ENCODE measurements at places on chromosomes 13 and 19.

DNA sequence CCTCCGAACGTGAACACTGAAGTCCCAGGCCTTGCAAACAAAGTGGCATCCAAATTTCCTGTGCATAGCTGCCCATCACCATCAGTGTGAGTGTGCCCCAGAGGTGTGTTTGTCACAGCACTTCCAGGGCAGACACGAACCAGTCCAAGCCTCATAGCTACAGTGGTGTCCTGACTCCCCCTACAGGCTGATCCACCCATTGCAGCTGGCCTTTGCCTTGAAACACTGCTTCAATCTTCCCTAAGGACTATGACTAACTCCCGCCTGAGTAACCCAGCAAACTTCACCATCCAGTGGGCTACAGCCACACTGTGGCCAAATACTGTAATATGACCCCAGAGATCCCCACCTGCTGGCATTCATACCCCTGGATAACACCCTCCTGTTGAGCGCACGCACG, 3.9 kb downstream of the ZNF266 start:
- DNase-seq = peak; percentile 23

GRCh38 chr13:50152655-50153309, 137.5 kb downstream of the KCNRG start:
- peak; percentile 71 for DNase-seq

DNA sequence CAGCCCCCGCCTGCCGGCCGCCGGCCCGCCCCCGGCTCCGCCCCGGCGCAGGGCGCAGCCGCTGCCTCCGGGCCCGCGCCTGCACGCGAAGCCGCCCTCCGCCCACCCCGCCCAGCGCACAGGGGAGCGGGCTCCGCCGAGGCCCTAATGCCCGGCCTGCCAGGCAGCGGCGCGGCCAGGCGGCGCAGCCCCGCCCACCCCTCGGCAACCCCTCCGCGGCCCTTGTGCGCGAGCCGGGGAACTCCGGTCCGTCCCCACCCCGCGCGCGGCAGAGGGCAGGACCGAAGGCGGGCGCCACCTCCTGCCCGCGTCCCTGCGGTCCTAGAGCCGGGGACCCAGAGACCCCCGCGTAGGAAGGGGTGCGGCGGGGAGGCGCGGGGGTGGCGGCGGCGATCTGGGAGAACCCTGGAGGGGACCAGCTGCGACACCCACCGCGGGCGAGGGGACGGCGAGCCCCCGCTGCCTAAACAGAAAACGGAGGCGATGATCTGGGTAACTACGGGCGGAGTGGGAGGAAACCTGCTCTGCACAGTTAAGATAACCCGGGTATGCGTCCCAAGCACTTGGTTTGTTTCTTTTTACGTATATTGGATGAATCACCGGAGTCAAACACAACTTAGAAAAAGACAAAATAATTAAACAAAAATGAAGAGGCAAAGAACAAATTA, 350 bp upstream of the USP12 start:
- peak; percentile 90 for DNase-seq

GRCh38 chr13:32225481-32225931, 89.7 kb downstream of the ZAR1L start:
- DNase-seq = no peak

DNA sequence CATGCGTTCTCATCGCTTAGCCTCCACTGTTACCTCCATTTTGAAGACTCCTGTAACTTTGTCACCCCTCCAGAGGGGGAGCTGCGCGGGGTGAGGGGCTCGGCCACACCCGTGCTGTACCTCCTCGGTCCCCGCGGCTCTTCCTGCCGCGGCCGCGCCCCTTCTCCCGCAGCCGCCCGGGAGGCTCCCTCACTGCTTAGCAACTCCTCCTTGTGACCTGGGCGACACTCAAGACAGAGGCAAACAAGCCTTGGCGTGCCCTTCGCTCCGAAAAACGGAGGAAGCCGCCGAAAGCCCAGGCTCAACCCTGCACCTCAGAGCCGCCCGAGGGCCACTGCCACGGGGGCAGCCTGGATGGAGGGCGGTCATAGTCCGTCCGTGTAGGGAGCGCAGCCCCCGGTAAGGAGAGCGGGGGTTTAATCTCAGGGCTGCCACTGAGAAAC, 494.3 kb downstream of the FOXO1 start:
- no peak for DNase-seq

- DNase-seq = no peak
These were observed 19.4 kb downstream of the ZNF175 start for GRCh38 chr19:51590441-51590840.

DNA sequence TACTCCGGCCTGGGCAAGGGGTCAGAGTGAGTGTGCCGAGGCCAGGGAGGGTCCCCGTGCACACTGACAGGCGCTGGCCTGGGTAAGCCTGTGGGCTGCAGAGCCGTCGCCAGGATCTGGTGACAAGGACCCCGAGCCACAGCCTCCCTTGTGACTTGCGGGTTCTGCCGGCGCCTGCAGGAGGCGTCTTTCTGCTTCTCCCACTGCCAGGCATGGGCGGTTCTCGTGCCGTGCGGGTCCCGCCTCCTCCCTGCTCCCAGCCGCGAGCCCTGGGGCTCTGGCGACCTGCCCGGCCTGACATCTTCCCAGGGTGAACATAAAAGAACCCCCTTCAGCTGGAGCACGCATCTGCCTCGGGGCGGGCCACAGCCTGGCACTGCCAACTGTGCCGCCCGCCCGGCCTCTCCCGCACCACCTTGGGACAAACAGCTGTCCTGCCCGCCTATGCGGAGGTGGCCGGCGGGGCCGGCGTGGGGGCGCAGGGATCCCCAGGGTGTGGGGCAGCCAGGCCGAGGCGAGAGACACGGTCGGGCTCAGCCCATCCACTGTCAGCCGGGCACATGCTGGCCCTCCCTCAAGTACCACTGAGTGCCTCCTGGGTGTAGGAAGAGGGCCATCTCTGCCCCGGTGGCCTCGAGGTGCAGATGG, 1.5 kb upstream of the HCN2 start:
- peak; percentile 86 for DNase-seq

DNA sequence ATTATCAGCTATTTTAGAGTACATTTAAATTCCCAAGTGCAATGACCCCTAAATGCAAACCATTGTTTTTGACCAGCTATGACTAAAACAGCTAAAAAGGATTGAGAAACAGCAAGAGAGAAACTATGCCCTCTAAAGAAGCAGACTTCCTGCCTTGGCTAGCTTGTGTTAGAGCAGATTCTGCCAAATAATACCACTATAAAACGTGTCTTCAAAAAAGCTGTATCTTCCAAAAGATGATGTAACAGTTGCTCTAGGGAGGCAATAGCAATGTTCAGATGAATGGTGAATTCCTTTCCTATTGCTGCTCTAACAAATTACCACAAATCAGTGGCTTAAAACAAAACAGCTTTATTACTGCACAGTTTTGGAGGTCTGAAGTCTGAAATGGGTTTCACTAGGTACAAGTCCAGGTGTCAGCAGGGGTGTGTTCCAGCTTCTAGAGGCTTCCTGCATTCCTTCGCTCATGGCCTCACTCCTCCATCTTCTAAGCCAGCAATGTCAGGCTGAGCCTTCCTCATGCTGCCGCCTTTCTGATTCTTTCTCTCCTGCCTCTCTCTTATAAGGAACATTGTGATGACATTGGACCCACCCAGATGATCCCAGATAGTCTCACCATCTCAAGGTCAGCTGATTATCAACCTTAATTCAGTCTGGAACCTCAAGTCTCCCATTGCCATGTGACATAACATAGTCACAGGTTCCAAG, 84.5 kb downstream of the LRRC63 start:
- peak; percentile 47 for DNase-seq

DNA sequence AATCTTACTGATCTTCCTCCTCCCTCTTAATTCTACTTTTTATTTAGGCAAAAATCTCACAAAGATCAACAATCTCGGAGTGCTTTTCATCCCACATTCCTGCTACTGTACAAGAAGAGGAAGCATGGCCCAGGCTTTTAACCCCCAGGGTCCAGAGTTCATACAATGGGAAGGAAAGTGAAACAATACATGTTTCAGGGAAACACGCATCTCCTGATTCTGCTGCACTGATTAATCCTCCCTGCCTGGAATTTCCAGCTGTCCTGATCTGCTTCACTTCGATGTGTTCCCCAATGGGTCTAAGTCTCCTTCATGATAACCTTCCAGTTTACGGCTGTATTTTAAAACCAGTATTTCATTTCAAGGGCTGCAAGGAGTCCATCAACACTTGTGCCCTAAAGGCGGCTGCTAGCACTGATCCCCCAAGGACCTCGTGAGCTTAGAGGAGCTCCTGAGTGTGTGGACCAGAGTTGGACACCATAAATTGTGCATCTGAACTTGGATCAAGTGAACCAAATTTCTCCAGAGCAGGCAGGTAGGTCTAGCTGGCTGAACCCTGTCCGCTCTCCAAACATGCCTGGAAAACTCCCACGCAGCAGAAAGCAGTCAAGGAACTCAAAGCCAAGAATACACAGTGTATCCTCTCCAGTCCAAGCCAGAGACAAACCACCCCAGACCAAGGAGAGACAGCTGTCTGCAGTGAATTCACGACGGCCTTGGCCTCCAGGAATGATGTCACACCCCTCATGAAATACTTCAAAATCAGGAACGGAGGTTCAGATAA, 44.3 kb downstream of the COL4A1 start:
- DNase-seq = no peak

- DNase-seq = no peak
These were observed 28.3 kb downstream of the PIP5K1C start for GRCh38 chr19:3671680-3672574.

- no peak for DNase-seq
These were observed 550.1 kb downstream of the DACH1 start for GRCh38 chr13:71316792-71317363.

DNA sequence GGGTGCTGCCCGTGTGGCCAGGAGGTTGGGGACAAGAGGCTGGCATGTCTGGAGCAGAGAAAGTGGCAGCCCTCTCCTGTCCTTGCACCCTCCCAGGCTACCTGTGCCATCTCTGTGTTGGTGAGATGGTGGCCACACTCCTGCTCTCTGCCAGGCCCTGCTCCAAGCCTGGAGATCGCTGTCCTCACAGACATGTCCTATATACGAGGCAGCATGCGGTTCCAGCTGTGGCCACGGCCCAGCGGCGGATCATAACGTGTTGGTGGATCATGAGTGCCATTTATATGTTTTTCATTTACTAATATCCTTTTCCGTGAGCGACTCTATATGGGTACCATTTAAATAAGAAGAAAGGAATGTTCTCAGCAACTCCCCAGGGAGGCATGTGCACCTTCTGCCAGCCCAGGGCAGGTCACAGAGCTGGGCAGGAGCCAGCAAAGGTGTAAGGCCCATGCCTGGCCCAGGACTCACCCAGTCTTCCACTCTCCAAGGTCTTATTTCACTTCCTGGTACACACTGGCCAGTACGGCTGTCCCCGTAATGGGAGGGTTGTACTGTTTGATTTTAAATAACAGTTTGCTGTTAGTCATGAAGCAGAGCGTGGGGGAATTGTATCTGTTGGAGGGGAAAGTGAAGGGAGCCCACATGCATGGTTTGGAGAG, 47.2 kb upstream of the LDLR start:
- no peak for DNase-seq

DNA sequence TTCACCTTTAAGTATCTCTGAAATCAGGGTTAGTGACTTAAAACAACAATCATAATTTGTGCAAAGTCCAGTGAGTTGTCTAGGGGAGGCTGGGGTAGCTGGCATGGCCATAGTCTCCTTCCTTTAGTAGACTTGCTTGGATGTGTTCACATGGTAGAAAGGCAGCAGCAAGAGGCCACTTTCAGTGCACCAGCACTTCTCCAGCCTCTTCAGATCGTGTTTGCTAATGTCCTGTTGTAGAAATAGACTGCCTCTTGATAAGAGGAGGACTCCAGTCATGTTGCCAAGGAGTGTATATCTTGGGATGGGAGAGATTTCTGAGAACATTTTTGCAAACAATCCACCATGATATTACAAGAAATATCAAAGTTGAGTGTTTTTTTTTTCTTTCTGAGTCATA, 22.9 kb downstream of the WDFY2 start:
- DNase-seq = no peak

- peak; percentile 83 for DNase-seq
These were observed 141.0 kb downstream of the RAP2A start for GRCh38 chr13:97574926-97575325.

DNA sequence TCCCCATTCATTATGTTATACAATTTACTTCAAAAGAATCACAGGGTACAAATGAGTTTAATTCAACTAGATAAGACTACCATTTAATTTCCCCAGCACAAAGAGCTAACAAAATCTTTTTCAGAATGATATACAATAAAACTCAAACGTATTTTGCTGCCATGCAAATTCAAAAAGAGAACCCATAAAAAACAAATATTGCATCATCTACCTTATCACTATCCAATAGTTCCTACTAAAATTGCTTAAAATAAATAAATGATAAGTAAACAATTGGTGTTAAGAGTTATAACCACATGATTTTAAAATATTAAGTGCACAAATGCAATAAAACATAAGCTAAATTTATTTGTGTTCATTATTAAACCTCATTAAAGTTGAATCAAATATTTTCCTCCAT, 919.4 kb downstream of the SLITRK5 start:
- no peak for DNase-seq

DNA sequence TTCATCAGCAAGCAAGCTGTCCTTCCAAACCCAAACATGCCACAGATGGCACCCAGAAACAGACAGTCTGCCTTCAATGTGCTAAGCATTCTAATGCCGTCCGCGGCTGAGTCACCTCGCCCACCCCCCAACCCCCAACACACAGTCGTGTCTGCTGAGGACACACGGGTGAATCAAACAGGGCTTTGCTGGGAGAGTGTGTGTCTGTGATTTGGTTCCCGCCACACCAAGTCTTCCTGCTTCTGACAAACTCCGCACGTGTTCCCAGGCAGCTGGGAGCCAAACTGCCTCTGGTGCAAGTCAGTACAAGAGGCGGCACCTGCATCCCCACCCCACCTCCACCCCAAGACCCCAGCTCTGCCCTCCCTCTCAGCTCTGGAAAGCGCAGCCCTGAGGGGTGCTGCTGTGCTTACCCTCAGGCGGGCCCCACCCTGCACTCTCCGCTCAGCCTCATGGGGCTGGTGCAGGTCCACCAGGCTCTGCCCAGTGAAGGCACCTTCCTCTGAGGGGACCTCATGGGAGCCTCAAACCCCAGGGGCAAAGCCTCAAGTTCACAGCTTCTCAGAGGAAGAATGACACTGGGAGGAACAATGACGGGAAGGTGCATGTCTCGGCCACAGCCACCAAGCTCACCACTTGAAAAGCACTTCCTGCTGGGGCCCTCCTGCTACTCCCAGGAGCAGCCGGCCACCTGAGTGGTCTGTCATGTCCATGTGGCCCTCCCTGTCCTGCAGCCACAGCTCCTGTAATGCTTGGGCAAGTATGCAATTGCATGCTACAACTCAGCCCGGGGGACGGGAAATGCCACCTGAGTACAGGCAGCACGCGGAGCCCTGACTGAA, 15.0 kb upstream of the SLC35E1 start:
- DNase-seq = no peak

DNA sequence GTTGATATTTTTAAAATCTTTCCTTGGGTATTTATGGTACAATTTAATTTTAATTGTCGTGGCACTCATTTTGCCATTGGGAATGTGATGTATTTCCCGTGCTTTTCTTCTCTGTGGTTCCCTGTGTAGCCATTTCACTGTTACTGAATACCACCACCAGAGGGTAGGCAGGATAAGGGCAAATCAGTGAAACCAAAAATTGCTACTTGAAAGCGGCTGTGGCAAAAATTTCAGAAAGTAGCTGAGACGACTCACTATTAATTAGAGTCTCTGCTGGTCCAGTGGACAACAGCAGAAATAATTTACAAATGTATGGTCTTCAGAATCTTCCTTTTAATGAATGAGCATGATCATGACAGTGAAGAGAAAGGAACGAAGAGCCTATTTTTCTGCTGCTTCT, 34.4 kb upstream of the MIR17HG start:
- DNase-seq = peak; percentile 78

- DNase-seq = no peak
These were observed 76.8 kb upstream of the SCEL start for GRCh38 chr13:77458736-77459135.

- no peak for DNase-seq
These were observed 102.7 kb downstream of the OLFM4 start for GRCh38 chr13:53131361-53131760.
